Ureter (tissue), 1 donor: ENCODE measurements at places on chromosomes 6 and 20. TPM values are rescaled to one million over a fixed set of nuclear protein-coding genes. Genes with fewer than 3 reads are reported as not detected.

LY6G6C gene
- not detected for total RNA-seq

ASIP gene
- 0.70 TPM for total RNA-seq

ZC2HC1B gene
- not detected for total RNA-seq

KIFC1 gene
- 1.0 TPM for total RNA-seq

RRAGD gene
- 14.6 TPM for total RNA-seq

TGM3 gene
- not detected for total RNA-seq

DLK2 gene
- 3.2 TPM for total RNA-seq

MLIP gene
- total RNA-seq = 0.18 TPM

CST4 gene
- not detected for total RNA-seq

CBLN4 gene
- total RNA-seq = 0.16 TPM

CDSN gene
- total RNA-seq = not detected

AKAP12 gene
- total RNA-seq = 52.4 TPM

ZNF334 gene
- 18.7 TPM for total RNA-seq

SLPI gene
- total RNA-seq = 301 TPM

NHLRC1 gene
- total RNA-seq = 4.1 TPM

UTRN gene
- total RNA-seq = 153 TPM

SLC2A10 gene
- 25.9 TPM for total RNA-seq

THEMIS gene
- total RNA-seq = 5.6 TPM

TPD52L1 gene
- total RNA-seq = 54.8 TPM

SDCBP2 gene
- 15.2 TPM for total RNA-seq

SNAI1 gene
- 5.8 TPM for total RNA-seq

LAMA4 gene
- total RNA-seq = 54.7 TPM

LAMA2 gene
- total RNA-seq = 43.4 TPM

IL20RA gene
- 39.5 TPM for total RNA-seq

ARMC2 gene
- 10.9 TPM for total RNA-seq

OVOL2 gene
- total RNA-seq = 16.2 TPM

TUBB1 gene
- not detected for total RNA-seq

CTAGE9 gene
- total RNA-seq = not detected

SLC35F1 gene
- 0.91 TPM for total RNA-seq

PACSIN1 gene
- total RNA-seq = 1.9 TPM

ISM1 gene
- total RNA-seq = 8.4 TPM

CTCFL gene
- not detected for total RNA-seq

MOXD1 gene
- total RNA-seq = 13.8 TPM

CGA gene
- not detected for total RNA-seq

PRDM13 gene
- not detected for total RNA-seq

PRRT1 gene
- 2.8 TPM for total RNA-seq

BPIFA1 gene
- total RNA-seq = not detected

PRL gene
- not detected for total RNA-seq

PTGIS gene
- 57.8 TPM for total RNA-seq

SFT2D1 gene
- 49.7 TPM for total RNA-seq

BMP2 gene
- total RNA-seq = 11.6 TPM

MUC21 gene
- total RNA-seq = not detected

ABT1 gene
- total RNA-seq = 17.0 TPM

SEL1L2 gene
- total RNA-seq = 0.52 TPM

MCHR2 gene
- total RNA-seq = not detected

GGT7 gene
- total RNA-seq = 27.3 TPM

HAO1 gene
- not detected for total RNA-seq

TREML2 gene
- total RNA-seq = 0.16 TPM

RIPPLY2 gene
- total RNA-seq = 0.86 TPM

WFDC10B gene
- 1.9 TPM for total RNA-seq
